Skeletal muscle cell (primary cell): ENCODE measurements at places on chromosomes 16 and 17.
A peak's percentile ranks its signal among the peaks of the same experiment; 100 is the strongest.

DNA sequence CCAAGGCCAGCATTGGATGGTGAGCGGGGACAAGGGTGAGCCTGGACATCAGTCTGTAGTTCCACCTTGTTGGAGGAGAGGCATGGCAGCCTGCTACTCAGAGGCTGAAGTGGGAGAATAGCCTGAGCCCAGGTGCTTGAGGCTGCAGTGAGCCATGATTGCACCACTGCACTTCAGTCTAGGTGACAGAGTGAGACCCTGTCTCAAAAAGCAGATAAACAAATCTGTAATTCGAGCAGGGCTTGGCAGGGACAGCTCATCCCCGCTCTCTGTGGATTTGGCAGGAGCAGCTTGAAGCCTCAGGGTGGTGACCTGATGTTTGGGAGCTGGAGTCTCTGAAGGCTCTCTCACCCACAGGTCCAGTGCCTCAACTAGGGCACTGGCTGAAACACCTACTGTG lies 38.6 kb upstream of the ZCCHC14 start:
- DNase-seq, result no peak

DNA sequence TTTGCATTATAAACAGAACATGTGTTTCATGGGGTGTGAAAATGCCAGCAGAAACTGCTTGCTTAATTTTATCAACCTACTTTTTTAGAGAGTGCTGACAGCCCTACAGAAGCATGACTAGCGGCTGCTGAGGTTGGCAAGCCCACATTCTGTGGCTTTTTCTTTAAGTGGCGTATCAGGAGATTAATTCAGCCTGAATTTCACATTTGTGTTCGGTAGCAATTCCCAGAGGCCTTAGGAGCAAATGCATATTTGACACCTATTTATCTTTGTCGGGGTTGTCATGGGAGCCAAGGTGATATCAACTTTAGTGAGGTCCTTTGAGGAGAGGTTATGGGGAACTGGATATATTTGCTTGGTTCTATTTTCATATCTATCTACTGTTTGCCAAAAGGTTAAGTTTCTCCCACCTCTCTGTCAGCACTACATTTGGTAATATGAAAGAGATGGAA lies 140.9 kb downstream of the KCNJ2 start:
- DNase-seq, result peak; percentile 31

- no peak for DNase-seq
Observed at GRCh38 chr17:44940317-44940716, 7.3 kb downstream of the KIF18B start.

DNA sequence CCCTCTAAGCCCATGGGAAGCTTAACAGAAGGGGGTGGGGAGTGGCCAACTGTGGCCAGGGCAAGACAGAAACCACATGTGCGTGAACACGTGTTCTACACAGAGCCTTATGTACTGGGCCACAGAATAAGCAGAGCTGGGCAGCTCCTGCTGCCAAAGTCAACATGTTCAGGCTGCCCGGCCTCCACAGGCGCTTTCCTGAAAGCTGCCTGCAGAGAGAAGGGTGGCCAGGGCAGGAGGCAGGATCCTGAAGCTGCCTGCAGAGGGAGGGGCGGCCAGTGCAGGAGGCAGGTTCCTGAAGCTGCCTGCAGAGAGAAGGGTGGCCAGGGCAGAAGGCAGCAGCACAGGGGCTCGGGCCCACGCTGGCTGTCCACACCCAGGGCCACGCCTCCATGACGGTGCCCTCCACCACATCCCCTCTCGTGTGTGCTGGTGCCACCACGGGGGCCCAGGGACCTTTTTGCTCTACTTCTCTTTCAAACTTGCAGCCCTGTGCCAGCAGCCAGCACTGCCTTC lies 79.5 kb downstream of the ANKRD11 start:
- DNase-seq, result peak; percentile 84

DNA sequence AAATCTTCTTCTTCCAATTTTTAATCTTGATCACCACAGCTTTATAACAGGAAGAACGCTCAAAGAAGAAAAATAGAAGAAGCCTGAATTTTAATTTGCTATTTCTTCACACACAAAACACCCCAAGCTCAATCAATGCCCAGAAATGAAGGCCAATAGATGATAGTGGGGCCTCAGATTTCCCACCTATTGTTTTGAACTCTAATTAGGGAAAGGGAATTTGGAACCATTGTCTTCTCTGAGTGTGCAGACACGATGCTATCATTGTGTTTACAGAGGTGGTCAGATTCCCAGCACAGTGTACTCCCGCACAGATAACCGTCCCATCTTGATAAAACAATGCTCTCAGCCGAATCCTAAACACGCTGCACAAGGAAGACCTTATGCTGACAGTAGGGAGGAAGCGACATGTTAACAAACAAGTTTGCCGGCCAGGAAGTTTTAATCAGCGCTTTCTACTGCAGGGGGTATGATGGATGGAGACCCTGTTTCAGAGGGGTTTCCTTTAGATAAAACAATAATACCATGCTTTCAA lies 684.7 kb downstream of the MAF start:
- no peak for DNase-seq

- DNase-seq, result peak; percentile 48
Observed at GRCh38 chr16:8848939-8849391, 19.8 kb downstream of the CARHSP1 start.

DNA sequence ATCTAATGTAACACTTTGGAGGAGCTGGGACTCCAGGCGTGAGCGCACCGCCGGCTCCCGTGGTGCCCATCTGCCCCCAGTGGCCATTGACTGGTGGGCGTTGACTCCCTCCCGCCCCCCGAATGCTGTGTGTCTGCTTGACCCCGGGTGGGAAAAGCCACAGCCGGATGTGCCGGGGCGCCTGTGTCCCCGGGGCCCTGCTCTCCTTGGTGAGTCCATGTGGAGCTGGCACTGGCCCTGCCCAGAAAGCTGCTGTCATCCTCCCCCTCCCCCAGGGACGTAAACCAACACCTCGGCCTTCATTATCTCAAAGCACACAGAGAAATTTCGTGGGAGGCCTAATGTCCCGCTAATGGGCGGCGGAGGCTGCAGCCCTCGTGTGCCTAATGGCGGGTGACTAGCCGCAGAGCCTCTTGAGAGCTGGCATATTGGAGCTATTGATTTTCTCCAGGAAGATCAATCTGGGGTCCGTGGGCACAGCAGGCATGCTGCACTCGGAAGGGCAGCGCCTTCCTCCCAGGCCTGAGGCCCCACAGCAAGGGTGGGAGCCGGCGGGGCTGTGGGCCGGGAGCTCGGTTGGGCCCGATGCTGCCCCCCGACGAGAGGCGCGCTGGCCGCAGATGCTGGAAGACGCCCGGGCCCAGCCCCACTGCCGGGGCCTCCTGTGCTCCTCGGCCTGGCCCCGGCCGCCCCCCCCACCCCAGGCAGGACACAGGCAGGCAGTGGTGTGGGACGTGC lies 4.0 kb upstream of the PERCC1 start:
- DNase-seq, result no peak

GRCh38 chr16:3479654-3480216 lies 15.6 kb downstream of the C16orf90 start:
- DNase-seq, result no peak

GRCh38 chr16:52070341-52071057 lies 476.4 kb downstream of the TOX3 start:
- DNase-seq, result no peak
